ENCODE measurements at places on chromosomes 5 and 9.

DNA sequence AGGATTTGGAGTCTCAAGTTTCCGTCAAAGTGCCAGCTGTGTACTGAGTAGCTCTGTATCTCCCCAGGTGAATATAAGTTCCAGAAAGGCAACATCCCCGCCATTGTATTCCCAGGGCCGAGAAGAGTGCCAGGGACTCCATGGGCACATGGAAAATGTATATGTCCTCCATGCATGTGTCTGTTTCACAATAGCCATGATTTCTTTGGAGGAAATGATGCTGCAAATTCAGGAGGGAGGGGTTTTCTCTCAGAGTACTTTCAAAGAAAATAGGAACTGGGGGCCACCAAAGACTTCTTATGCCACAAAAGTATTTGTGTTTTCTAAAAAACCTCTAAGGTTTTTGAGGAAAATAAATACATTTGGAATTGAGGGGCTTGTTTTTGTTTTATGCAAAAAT lies 524.6 kb downstream of the BNC2 start:
- DNase-seq, result no peak

DNA sequence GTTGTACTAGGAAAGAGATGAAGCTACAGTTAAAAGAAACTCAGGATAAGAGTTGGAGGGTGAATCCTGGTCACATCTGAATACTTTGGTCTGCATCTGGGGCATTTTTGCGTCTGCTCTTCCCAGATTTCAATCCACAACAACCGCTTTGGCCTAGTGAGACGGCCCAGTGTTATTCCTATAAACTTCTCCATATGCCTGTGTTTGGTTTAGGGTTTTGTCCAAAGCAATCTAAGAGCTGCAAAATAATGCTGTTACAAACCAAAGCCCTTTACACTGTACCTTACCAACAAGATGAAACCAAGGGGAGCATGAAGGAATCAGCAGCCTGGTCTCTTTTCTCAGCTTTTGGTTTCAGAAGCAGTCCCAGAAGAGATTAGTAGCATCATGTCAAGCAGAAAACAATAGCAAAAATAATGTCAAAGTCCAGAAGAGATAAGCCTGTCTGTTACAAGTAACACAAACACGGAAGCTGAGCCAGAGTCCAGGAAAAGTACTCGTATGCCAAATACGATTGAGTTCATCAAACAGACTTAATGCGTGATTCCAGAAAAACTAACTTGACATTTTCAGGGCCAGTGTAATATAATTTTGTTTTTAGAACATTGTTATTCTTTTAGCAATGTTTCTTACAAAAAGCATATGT lies 379.9 kb upstream of the ACO1 start:
- DNase-seq, result no peak

DNA sequence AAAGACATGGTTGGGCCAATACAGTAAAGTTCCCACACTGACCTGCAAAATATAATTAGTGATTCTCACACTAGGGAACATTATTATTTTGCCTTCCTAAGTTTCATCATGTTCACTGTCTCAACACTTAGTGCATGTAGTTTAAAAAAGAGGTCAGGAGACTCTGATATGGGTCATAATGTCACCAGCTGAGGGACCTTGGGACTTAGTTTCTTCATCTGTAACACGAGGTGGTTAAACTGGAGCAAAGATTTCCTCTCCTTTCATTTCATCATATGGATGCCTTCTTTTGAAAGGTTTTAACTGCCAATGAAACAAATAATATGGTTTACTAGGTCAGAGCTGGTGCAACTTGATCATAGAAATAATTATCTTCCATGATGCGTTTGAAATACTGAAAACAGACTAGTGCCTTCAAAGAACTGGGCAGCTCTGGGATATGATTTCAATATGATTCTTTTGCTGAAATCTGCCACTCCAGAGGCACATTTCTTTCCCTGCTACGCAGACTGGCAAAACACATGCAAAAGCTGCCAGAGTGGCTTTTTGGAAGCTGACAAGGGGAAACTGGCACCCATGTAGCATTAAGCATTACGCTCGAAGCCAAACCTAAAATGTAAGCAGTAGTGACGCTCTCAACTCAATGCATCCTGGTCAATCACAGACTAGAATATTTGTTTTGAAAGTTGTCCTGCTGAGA lies 20.8 kb downstream of the RETREG1 start:
- no peak for DNase-seq

GRCh38 chr5:121189342-121190305 lies 662.1 kb upstream of the FTMT start:
- no peak for DNase-seq

GRCh38 chr5:102789469-102789868 lies 34.4 kb downstream of the PAM start:
- DNase-seq, result no peak

DNA sequence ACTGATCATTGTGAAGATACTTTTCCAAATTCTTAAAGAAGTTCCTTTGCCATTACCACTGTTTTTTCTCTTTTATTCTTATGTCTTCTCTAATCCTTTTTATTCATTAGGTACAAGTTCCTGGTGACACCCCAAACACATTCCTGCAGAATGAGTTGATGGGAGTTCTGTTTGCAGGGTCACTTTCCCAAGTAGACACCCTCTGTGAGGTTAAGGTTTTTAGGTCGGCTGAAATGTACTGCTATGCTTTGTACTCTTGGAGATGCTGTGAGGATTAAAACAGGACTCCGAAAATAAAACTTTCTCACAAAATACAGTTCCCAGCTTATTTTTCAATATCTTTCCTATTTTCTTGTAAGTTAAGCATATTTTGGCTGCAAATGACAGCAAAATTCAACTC lies 143.3 kb upstream of the TLE4 start:
- DNase-seq, result no peak

- DNase-seq, result no peak
Measured at GRCh38 chr5:173825215-173825865, 62.8 kb upstream of the CPEB4 start.

DNA sequence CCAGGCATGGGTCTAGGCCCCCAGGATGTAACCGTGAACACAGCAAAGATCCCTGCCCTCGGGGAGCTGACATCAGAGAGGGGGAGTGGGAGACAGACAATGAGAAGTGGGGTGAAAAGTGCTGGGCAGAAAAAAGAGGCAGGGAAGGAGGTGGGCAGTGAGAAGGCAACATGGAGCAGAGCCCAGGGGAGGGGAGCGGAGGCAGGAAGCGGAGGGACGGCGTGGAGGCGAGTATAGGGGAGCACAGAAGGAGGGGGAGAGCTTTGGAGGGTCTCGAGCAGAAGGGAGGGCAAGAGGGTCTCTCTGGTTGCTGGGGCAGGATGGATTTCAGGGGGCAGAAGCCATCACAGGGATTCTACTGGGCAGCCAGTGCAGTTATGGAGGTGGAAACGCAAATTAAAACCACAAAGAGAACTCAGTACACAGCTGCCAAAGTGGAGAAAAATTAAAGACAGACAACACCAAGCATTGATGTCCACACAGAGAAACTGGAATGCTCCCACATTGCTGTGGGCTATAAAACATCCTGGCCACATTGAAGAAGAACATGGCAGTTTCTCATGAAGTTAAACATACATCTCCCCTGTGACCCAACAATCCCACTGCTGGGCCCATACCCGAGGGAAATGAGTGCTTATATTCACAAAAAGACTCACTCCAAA lies 21.1 kb upstream of the LAMC3 start:
- DNase-seq, result no peak

DNA sequence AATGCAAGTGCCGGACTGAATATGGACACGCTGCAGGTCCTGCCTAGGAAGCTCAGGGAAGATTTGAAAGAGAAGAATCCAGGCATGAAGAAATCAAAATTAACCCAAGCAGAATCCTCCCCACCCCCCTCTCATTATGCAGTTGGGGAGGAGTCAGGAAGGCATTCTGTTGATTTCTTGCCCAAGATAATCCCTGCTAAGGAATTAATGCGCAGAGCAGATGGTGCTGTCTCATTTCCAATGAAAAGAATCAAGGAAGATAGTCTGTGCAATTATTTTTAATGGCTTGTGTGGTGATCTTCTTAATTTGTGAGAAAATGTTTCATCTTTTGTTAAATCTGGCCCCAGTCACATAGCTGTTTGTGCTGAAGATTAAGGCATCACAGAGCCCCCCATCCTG lies 145.0 kb downstream of the ZNF462 start:
- no peak for DNase-seq

- DNase-seq, result no peak
Measured at GRCh38 chr5:96781031-96781971, 26.4 kb downstream of the ERAP1 start.

DNA sequence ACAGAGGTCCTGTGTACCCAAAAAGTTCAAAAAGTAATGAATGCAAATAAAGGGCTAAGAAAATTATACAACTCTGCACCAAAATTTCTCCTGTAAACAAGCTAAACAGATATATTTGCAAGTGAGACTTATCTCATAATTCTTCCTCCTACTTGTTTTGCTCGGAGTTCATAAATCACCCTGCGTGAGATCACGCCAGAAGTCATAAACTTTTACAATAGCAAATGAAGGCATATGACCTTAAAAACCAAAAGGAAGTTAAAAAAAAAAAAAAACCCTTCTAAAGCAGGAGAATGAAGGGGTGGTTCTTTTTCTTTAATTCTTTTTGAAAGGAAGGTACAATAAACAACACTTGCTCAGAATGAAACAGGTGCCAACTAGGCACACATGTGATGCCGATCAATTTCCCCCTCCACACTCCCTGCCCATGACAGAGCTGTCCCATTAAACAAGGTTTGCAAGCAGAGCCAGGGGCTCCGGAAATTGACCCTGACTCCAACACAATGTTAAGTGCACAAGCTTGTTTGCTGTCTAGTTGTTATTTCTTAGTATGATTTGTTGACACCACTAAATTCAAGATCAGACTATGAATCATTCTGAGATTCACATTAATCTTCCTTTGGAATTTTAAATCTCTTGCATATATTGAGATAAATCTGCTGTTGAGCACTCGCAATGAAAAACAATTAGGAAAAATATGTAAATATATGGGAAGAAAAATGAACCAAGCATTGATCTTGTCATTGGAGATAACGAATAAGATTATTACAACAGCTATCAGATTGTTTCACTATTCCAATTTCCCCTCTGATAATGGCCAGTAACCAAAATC lies 46.3 kb downstream of the DROSHA start:
- DNase-seq, result no peak

GRCh38 chr9:113600023-113600823 lies 136.7 kb downstream of the RGS3 start:
- DNase-seq, result no peak

DNA sequence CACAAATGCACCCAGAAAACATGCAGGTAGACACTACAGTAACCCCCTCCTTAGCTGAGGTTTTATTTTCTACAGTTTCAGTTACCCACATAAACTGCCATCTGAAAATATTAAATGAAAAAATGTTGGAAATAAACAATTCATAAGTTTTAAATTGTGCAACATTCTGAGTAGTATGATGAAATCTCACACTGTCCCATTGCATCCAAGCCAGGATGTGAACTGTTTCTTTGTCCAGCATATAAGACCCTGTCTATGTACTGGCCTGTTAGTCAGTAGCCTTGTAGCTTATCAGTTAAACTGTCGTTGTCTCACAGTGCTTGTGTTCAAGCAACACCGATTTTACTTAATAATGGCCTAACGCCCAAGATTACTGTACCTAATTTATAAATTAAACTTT lies 630.5 kb downstream of the ANXA1 start:
- no peak for DNase-seq

DNA sequence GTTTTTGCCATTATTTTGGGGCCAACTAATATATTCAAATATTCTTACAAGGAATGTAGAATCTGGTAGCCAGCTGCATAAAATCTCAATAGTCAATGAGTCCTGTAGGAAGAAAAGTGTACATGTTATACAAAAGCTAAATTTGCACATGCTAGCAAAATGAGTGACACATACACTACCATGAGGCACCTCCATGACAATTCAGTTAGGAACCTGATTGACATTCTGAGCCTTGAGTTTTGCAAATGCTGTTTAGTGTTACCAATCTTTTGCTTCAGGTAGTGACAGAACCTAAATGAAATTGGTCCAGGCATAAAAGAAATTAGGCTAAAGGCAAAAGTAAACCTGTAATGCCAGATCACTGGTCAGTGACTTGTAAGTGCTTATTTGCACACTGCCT lies 6.8 kb upstream of the DAPK1 start:
- DNase-seq, result no peak

DNA sequence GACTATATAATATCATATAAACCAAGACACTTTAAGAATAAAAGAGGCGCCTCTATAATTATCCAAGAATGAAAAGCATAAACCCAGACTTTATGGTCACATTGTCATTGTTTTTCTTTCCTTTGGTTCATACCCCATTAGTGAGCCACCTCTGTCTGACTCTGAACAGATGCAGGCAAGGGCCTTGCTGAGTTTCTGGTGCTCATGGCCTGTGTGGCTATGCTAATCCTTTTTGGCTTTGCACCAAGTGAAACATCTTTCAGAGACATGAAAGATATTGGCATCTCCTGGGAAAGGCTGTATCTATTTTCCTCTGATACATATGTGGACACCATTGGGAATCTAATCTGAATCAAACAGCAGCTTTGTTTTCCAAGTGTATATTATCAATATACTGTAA lies 222.5 kb downstream of the CHSY3 start:
- DNase-seq, result no peak

DNA sequence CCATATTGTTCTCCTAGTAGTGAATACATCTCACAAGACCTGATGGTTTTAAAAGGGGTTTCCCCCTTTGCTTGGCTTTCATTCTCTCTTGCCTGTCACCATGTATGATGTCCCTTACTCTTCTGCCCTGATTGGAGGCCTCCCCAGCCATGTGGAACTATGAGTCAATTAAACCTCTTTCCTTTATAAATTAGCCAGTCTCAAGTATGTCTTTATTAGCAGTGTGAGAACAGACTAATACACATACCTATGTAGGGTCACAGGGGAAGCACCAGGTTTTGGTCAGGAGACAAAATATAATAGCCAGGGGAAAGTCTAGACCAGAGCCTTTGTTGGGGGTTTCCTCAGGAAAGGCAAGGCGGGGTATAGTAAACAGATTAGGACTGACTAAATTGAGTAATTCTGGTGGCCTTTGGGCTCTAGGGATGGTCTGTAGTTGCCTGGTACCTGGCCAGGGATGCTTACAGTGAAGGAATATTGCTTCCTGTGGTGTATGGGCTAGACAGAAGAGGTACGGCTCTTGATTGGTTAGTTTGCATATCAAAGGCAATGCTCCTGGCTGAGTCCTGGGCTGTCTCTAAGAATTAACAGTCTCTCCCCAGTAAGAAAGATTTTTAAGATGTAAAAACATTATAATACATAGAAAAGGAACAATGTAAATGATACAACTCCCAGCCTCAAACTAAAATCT lies 254.5 kb downstream of the ELAVL2 start:
- DNase-seq, result no peak

DNA sequence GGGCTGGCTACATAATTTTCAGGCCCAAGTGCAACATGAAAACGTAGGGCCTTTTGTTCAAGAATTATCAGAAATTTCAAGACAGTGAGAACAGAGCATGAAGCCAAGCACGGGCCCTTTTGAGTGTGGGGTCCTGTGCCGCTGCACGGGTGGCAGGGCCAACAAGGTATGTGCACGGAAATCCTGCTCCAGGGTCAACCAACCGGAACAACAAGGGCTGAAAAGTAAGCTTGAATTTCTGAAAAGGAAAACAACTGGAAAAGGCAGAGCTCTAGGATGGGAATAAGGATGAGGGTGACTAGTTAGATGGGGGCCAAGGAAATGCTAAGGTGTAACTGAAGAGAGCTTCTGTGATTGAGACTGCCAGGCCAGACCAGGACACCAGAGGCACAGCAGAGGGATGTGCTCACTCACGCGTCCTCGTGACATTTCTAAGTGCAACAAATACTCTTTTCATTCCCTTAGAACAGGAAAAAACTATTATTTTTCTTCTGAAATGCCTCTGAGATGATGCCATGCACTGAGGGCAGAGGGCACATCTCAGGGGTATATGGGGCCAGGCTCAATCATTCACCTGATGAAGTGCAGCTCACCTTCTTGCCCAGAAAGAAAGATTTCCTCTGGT lies 80.6 kb upstream of the LRRTM2 start:
- no peak for DNase-seq

- no peak for DNase-seq
Measured at GRCh38 chr5:146079695-146080373, 25.5 kb downstream of the PLAC8L1 start.
